Keratinocyte (primary cell): ENCODE measurements at places on chromosomes 5 and 9.

DNA sequence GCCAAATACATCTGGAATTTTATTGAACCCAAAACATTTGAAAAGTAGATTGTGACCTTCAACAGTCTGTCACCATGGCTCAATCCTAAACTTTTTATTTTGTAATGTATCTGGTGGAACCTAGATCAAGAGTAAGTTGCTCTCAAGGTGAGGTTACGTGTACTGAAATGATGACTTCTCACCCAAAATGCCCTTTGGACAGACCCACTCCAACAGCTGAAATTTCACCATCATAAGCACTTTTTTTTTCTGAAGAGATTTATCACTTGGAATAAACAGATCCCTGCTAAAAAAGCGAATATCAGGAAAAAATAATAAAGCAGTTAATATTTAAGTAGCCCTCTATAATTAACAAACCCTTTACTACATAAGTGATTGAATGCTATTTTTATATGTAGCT, 155.0 kb upstream of the FBXL7 start:
- DNase-seq, result no peak

GRCh38 chr5:131296213-131296672, 32.4 kb downstream of the CDC42SE2 start:
- DNase-seq, result no peak

- no peak for DNase-seq
Measured at GRCh38 chr9:79578891-79579290, 7.1 kb downstream of the TLE4 start.

DNA sequence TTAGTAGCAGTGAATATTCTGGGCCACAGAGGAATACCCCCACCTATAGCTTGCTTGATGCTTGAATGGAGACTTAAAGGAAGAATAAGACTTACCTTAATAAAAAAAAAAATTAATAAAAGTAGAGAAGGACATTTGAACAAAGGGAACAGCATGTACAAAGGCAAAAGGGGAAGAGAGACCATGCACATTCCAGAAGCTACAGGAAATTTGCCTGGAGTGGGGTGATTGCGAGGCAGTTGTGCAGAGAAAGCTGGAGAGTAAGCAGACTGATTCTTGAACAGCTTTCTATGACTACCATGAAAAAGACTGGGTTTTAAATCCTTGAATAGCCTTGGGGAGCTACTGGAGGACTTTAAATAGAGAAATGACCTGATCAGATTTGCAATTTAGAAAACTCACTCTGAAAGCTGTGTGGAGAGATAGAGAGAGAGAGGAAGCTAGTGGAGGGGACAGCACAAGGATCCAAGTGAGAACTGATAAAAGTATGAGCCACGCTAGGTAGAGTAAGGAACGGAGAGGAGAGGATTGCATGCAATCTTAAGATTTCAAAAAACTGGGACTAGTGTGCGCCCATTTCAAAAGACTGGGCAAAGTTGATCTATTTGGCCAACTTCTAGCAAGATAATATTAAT, 12.5 kb upstream of the SSBP2 start:
- no peak for DNase-seq

GRCh38 chr5:138230981-138231589, 18.0 kb upstream of the CDC23 start:
- DNase-seq, result no peak
